Amniotic epithelial cell (primary cell): ENCODE measurements at places on chromosomes 12 and 14.
A peak's percentile ranks its signal among the peaks of the same experiment; 100 is the strongest.

GRCh38 chr12:104565606-104566243, 109.0 kb downstream of the CHST11 start:
- DNase-seq = peak; percentile 51

DNA sequence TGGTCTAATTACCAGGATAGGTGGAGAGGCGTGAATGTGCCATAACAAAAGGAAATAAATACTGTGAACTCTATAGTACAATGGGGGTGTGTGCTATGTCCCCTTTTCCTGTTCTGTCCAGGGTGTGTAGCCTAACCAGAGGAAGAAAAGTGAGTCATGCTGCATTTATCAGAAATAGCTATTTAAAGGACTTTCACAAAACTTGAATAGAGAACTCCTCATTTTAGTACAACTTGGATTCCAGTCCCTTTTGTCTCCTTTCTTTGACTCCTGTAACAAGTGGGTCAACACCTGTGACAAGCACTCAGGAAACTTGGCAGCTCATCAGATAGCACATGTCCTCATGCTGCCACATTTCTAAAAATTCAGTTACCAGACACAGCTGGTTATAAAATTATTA, 123.4 kb downstream of the CCDC91 start:
- DNase-seq = peak; percentile 14

DNA sequence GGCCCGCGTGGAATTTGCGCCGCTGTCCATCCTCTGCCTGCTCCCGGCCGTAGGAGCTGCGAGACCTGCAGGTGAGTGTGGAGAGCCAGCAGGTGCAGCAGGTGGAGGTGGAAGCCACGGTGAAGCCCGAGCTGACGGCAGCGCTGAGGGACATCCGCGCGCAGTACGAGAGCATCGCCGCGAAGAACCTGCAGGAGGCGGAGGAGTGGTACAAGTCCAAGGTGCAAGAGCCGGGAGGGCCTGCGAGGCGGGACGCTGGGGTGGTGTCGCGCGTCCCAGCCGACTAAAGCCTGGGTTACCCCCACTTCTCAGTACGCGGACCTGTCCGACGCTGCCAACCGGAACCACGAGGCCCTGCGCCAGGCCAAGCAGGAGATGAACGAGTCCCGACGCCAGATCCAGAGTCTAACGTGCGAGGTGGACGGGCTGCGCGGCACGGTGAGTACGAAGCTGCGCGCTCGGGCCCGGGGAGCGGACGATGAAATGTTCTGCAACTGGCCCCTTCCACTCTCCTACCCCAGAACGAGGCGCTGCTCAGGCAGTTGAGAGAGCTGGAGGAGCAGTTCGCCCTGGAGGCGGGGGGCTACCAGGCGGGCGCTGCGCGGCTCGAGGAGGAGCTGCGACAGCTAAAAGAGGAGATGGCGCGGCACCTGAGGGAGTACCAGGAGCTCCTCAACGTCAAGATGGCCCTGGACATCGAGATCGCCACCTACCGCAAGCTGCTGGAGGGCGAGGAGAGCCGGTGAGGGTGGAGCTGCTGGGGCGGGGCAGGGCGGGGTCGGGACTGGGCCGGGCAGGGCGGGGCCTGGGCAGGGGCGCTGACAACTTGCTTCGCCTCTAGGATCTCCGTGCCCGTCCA, 2.1 kb downstream of the PRPH start:
- DNase-seq = no peak

DNA sequence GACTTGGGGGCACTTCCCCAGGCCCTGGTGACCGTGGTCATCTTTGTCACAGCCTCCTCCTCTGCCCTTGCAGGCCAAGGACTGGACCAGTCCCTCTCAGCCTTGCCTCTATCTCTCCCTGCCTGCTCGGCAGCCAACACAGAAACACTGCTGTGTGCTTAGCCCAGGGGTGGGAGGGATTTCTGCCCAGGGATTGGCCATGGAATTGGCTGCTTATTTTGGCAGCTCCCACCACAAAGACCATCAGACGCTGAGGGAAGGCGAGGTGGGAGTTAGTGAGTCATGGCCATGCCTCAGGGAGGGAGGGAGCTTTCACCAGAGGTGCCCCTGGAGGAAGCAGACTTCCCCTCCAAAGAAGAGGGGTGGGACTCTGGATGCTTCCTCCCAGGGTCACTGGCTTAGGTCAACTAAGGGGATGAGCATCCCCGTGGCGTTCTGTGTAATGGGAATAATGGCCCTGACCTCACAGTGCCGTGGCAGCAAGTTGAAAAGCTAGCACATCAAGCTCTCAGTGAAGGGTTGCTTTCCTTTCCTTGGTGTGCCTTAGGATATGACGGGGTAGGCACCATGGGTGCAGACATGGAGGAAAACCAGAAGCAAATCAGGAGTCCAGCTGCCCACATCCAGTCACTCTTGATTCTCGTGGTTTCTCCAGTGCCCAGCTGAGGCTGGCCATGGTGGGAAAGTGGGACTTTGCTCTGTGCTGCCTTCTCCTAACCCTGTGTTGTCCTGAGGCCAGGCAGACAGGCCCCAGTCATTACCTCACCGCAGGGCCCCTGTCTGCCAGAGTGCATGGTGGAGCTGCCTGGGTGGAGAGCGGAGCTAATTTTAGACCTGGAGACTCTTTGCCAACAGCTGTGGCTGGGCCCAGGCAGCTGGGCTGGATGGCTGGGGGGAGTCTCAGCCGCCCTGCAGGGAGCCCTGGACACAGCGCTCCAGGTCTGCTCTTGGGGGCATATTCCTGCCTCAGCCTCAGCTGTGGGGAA, 21.4 kb downstream of the B4GALNT3 start:
- peak; percentile 32 for DNase-seq

- DNase-seq = no peak
These were observed 26.7 kb downstream of the SLC35E3 start for GRCh38 chr12:68772714-68773113.

DNA sequence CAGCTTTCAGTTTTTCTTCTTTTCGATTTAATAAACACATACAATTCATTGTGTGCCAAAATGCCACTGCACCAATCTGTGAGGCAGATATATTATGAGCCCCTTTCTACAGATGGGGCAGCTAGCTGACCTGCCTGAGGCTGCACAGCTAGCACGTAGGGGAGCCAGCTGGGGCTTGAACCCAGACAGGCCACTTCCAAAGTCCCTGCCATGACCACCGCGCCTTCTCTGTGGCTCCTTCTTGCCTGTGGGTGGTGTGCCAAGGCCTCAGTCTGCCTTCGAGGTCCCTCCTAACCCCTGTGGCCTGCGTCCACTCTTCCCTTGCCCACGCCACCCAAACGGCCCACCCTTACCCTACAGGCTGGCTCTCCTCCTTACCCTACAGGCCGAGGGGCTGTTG, 16.2 kb downstream of the FAM222A start:
- DNase-seq = no peak

DNA sequence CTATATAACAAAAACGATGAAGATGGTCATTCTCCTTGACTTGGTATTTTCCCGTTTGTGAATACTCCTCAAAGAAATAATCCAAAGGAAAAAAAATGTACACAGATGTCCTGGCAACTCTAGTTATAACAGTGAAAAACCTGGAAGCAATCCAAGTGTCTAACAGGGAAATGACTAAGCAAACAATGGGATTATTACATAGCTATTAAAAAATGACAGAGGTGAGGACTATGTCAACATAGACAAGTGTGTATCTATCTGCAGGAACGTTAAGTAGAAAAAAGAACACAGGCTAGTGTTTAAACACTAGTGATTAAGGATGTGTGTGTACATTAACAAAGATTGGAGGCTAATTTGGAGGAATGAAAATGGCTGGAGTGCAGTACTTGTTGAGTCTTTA, 5.9 kb upstream of the APOLD1 start:
- peak; percentile 82 for DNase-seq

DNA sequence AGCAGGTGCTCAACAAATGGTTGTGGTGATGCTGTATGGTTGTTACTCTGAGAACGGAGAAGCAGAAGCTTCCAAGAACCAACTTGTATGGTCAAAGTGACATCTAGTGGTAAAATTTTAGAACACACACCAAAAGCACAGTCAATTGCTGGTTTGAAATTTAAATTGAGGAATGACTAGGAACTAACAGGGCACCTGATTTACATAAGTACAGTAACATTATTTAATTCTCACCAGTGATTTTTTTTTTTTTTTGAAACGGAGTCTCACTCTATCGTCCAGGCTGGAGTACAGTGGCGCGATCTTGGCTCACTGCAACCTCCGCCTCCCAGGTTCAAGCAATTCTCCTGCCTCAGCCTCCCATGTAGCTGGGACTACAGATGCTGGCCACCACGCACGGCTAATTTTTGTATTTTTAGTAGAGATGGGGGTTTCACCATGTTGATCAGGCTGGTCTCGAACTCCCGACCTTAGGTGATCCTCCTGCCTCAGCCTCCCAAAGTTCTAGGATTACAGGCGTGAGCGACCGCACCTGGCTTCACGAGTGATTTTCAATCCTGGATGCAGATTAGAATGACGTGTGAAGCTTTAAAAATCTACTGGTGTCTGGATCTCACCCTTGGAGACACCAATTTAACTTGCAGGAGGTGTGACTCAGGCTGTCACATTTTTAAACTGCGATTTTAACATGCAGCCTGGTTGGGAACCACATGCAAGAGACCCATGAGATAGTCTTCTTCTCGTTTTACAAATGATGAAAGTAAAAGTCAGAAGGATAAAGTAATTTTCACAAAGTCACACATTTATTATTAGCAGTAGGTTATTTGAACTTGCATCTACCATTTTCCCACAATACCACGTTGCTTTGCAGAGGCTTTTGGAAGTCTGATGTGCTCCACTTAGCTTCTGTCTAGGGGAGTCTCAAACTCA, 14.1 kb upstream of the NUMB start:
- peak; percentile 78 for DNase-seq

- peak; percentile 71 for DNase-seq
These were observed 10.1 kb downstream of the KRT80 start for GRCh38 chr12:52181746-52182145.

- DNase-seq = peak; percentile 88
These were observed 92.9 kb upstream of the DIO2 start for GRCh38 chr14:80304125-80304766.

- peak; percentile 59 for DNase-seq
These were observed 208.7 kb downstream of the AEBP2 start for GRCh38 chr12:19647806-19648556.
